Mammary microvascular endothelial cell (primary cell): ENCODE measurements at places on chromosomes 12 and 14. TPM values are rescaled to one million over a fixed set of nuclear protein-coding genes. Genes with fewer than 3 reads are reported as not detected.

DBX2 gene
- not detected in 2 replicates for total RNA-seq

PLEKHG7 gene
- not detected in 2 replicates for total RNA-seq

NRL gene
- total RNA-seq = 0.74 and 1.3 TPM in 2 replicates

CCDC196 gene
- total RNA-seq = not detected in 2 replicates

LRP1-AS gene
- not detected in 2 replicates for total RNA-seq

TAC3 gene
- total RNA-seq = not detected in 2 replicates

RDH11 gene
- total RNA-seq = 65.0 and 65.8 TPM in 2 replicates

DNAI7 gene
- not detected in 2 replicates for total RNA-seq

CATSPERB gene
- total RNA-seq = under 0.01 TPM in 1 of 2 replicates, not detected in the other

IAPP gene
- total RNA-seq = not detected in 2 replicates

B4GALNT1 gene
- total RNA-seq = 0.13 TPM in 1 of 2 replicates, not detected in the other

TMEM179 gene
- total RNA-seq = 0.73 TPM in 1 of 2 replicates, not detected in the other

GPR132 gene
- 0.10 and 0.13 TPM in 2 replicates for total RNA-seq

EFS gene
- total RNA-seq = not detected in 2 replicates

ATL1 gene
- 5.1 and 6.4 TPM in 2 replicates for total RNA-seq

BORCS5 gene
- 5.2 and 6.3 TPM in 2 replicates for total RNA-seq

RFX4 gene
- total RNA-seq = not detected in 2 replicates

SPATS2 gene
- total RNA-seq = 21.4 and 27.9 TPM in 2 replicates

ACOT6 gene
- not detected in 2 replicates for total RNA-seq

PGF gene
- 92.6 and 124 TPM in 2 replicates for total RNA-seq

ZFHX2 gene
- total RNA-seq = under 0.01 and 0.69 TPM in 2 replicates
